ENCODE measurements at places on chromosomes 5 and 9.
A peak's percentile ranks its signal among the peaks of the same experiment; 100 is the strongest.

DNA sequence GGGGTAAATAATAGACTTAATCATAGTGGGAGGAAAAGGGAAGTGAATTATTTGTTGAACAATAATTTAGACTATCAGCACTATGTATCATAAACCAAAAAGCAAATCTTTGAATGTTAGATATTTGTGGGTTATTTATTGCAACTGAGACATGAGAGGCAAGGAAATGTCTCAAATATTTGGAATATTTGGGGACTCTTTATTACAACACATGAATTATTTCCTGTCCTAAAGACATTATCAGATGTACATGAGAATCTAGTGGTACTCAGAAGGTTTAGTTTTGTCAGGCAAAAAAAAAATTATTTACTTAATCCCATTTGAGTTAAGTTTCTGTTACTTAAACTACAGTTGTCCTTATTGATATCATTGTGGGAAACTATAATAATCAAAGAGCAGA, 91.1 kb downstream of the TLR4 start:
- DNase-seq, result no peak

DNA sequence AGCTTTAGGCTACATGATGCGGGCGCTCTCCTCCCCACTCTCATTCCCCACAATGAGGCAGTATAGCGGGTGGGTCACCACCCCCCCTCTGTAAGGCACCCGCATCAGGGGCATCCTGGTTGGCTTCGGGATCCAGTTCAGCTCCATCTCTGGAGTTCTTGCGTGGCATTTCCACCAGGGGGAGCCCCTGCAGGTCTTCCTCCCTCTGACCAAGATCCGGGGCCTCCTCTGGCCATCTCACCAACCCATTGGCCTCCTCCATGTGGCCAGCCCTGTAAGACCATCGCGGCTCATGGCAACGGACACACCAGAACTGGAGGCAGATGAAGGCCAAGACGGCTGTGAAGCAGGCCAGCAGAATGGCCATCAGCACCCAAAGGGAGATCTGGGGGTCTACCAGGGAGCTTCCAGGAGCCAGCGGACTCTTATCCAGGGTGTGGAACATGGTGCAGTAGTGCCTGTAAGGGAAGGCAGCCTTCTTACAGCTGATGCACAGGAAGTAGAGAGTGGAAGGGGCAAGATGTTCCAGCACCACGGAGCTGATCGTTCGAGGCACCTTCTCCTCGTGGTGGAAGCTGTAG, 77.0 kb downstream of the CYFIP2 start:
- DNase-seq, result peak; percentile 76

DNA sequence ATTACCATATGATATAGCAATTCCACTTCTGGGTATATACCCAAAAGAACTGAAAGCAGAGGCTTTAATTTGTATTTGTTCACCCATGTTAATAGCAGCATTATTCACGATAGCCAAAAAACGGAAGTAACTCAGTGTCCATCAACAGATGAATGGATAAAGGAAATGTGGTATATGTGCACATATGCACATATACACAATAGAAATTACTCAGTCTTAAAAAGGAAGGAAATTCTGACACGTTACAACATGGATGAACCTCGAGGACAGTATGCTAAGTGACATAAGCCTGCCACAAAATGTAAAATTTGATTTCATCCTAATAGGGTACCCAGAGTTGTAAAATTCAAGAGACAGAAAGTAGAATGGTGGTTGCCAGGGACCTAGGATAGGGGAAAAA, 54.9 kb downstream of the NUP155 start:
- no peak for DNase-seq

DNA sequence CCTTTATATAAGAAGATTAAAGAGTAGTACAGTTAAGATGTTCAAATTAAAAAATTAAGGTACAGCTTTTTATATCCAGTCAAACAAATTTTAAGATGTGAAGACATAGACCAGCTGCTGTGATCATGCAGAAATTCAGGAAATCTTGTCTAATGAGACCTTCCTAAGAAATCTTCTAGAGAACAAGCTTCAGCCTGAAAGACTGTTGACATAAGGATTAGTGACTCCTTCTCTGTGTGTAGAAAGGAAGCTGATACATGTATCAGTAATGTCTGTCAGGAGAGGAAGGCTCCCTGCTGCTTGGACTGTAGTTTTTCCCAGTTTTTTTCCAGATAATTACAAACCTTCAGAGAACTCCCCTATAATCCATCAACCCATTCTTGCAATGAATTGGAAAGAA, 75.8 kb upstream of the PCSK5 start:
- DNase-seq, result no peak

GRCh38 chr5:176680226-176680563, 32.9 kb downstream of the TSPAN17 start:
- DNase-seq, result peak; percentile 62

DNA sequence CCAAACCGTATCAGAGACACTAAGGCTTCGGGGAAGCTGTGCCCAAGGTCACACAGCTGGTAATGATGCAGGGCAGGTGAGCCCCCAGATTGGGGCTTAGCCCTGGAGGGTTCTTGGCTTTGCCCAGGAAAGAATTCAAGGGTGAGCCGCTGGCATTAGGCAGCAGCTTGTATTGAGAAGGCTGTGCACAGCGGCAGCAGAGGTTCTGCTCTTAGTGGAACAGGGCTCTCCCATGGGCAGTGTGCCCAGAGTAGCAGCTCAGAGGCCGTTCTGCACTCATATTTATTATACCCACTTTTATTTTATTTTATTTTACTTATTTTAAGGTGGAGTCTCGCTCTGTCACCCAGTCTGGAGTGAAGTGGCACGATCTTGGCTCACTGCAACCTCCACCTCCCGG, 85.8 kb upstream of the IER5L start:
- no peak for DNase-seq

DNA sequence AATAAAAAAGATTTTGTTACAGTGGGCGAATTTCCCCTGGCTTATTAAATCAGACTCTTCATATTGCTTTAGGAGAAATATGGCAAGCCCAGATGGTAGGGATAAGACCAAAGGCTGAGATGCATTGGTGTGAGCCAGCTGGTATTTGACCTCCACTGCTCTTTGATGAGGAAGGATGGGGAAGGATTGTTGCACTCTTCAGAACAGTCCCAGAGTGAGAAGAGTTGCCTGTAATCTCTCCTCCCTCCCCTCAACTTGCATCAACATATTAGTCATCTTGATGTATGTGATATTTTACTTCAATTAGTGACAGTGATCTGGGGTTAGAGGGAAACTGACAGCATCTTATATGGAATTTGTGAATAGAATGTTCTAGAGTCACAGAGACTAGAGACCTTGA, 136.6 kb downstream of the ADAMTS12 start:
- no peak for DNase-seq
